ENCODE measurements at places on chromosomes 4 and X. TPM values are rescaled to one million over a fixed set of nuclear protein-coding genes. Genes with fewer than 3 reads are reported as not detected.

DNA sequence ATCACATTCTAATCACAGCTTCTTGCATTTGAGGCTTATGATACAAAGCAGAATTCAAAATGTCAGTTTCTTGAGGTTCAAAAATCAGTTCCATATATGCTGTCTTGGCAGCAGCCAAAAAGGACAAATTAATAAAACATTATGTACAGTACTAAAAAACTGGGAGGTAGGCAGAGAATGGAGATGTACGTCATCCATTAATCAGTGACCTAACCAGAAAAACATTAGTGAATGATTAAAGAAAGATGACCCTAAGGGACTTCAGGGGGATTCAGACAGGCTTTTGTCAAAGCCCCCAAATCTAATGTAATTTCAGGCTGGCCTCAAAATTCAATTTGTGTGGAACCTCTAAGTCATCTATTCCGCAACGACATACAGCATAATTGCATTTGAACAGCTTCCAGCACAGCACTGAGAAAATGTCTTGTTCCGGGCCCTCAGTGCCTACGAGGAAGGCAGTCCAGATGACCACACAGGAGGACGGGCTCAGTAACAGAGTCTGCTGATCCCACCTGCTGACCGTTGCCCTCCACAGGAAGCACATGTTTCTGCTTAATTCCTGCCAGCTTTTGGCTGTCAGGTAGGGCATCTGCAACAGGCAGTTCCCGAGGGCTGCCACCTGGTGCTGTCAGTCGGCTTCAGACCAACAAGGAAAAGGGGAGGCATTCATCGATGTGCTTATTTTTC lies 83.8 kb upstream of the HHIP start:
- H3K27ac ChIP-seq = no peak overlapping the region
- no peaks in the 10 kb centered on the region for H3K27me3 ChIP-seq
- no peaks in the 10 kb centered on the region for H3K4me1 ChIP-seq
- DNase-seq = no peak
- no peak overlapping the region for H3K4me3 ChIP-seq

NUDT10 gene
- total RNA-seq = 0.95 TPM

NOCT gene
- total RNA-seq = 4.4 TPM

C1QTNF7 gene
- 0.11 TPM for total RNA-seq

DNA sequence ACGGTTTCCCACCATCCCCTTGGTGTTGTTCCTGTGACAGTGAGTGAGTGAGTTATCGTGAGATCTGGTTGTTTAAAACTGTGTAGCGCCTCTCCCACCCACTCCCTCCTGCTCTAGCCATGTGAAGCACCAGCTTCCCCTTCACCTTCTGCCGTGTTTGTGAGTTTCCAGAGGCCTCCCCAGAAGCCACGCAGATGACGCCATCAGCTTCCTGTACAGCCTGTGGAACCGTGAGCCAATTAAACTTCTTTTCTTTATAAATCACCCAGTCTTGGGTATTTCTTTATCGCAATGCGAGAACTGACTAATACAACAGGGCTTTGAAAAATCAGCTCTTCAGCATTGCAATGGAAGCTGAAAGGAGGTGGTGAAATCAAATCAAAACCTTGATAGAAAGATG lies 50.0 kb downstream of the FGFBP1 start:
- H3K4me3 ChIP-seq = no peak overlapping the region
- DNase-seq = no peak
- peaks cover 8% of the 10 kb centered on the region for H3K4me1 ChIP-seq
- no peak overlapping the region for H3K27ac ChIP-seq
- no peaks in the 10 kb centered on the region for H3K27me3 ChIP-seq

FAM133A gene
- total RNA-seq = not detected

MOB1B gene
- total RNA-seq = 12.4 TPM

DNAAF6 gene
- not detected for total RNA-seq

PCSK1N gene
- total RNA-seq = 1.3 TPM
